ENCODE measurements at places on chromosomes 6 and 20.

DNA sequence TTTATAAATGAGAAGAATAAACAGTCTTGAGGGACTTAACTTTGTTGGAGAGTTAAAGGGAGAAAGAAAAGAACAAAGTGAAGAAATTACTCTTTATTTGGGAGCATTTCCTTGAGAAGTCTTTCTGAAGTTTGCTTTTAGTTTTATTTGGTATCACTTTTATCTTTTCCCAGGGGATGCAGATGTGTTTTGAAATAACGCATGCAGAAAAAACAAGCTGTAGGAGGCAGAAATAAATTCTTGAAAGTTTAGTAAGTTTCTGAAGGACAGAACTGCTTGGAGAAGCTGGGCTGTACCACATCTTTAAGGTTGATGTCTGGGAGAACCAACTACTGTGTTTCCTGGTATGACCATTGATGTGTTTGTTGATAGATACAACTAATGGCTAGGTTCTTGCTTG, 75.0 kb downstream of the PLCB4 start:
- no peak for DNase-seq

DNA sequence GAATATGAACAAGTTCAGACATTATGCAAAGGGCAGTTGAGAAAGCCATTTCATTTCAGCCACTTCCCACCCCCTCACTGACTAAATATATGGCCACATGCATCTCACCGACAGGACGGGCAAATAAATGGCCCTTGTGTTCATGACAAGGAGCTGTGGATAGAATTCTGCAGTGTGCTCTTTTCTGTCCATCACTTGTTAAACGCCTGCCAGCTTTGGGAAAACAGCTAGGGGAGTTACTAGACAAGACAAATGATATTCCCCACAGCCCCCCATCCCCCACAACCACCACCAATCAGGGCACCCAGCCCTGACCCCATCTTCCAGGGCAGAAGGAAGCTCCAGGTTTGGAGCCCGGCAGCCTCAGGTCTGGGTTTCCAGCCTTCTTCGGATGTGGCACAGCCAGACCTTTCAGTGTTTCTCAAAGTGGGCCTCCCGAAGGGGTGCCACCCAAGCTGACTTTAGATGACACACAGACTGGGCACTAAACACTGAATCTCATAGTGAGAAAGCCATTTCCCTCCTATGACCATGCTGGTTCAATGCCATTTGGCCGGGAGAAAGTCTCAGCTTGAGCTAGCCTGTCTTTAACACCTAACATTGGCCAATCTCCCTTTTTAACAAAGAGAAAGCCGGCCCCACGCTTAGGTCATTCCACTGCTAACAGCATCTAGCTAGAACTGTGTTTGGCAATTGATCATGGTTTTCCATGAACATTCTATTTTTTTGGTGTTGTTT, 4.0 kb upstream of the RIPOR3 start:
- DNase-seq: no peak

GRCh38 chr20:63767886-63768285, 28.3 kb downstream of the SLC2A4RG start:
- no peak for DNase-seq

DNA sequence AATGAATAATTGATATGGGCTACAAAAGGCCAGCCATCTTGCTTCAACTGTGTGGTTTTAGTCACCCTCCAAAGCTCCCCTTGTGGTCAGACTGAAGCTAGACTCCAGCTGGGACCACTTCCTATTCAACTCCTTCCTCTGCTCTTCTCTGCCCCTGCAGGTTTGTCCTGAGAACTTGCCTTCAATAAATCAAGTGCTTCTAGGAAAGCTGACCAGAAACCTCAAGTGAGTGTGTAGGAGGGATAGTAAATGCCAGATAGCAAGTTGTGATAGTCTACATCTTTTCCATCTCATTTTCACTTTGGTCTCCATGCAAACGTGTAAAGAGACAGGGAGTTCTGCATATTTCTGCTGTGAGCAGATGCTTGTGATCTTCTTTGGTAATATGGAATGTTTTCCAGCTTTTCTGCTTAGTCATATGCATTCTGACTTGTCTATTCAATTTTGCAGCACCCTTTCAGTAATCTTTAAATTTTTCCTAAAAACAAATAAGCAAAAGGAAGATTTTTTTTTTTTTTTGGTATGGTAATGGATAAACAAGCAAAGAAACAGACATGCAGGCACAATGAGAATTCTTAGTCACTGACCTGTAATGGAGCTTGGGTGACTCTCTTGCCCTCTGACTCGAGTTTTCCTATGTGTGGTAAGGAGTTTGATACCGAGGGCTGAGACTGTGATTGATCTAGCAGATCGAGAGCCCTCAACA, 201.3 kb upstream of the BTBD3 start:
- no peak for DNase-seq

GRCh38 chr6:164882236-164882635, 427.2 kb downstream of the C6orf118 start:
- no peak for DNase-seq

- no peak for DNase-seq
These were observed 20.0 kb upstream of the MPC1 start for GRCh38 chr6:166402582-166403277.

DNA sequence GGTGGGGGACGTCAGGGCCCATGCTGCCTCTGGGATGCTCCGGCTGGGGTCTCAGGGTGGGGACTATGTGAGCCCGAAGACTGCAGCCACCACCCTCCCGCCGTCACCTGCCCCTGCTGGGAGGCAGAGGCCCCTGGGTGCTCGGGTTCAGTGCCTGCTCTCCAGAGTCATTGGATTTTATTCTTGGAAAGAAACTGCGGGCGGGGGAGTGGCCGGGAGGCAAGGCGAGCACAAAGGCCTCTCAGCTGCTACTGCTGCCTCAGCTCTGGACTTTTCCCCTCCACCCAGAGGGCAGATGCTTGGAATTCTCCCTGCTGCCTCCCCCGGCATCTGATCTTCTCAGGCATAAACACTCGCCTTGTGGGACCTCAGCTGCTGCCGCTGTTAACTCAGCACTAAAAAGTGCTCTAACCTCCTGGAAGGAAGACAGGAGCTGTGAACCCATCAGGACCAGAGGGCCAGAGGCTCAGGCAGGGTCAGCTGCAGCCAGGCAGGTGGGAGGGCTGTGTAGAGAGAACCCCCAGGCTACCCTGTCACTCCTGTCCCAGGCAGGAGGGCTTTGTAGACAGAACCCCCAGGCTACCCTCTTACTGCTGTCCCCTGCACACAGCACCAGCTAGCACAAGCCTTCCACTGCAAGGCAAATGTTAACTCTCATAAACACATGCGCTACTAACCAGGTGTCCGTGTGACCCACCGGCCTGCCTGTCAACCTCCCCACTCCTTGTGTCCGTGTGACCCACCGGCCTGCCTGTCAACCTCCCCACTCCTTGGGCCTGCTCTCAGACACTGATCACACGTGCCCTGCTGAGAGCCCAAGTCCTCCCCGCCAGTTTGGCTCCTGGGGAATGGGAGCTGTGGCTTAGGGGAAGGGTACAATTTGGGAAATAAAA, 9.4 kb upstream of the FRMD1 start:
- no peak for DNase-seq

DNA sequence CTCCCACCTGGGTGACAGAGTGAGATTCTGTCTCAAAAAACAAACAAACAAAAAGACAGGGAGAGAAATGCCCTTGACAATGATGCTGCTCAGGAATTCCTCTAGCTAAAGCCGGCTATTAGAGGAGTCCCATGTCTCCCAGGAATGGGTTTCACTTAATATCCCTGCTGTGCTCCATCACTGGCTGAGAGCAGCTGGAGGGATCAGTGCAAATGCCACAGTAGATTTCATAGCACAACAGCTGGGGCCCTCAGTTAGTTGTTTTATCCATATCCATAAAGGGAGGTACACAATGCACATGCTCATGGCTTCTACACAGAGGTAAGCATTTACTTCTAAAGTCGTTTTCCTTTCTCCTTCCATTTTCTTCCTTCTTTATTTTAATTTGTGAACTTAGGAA, 742.0 kb upstream of the POU3F2 start:
- DNase-seq: no peak

- no peak for DNase-seq
These were observed 147.8 kb downstream of the TBC1D7 start for GRCh38 chr6:13180538-13180937.

- DNase-seq: no peak
These were observed 1.6 kb upstream of the TCF21 start for GRCh38 chr6:133887156-133887879.

DNA sequence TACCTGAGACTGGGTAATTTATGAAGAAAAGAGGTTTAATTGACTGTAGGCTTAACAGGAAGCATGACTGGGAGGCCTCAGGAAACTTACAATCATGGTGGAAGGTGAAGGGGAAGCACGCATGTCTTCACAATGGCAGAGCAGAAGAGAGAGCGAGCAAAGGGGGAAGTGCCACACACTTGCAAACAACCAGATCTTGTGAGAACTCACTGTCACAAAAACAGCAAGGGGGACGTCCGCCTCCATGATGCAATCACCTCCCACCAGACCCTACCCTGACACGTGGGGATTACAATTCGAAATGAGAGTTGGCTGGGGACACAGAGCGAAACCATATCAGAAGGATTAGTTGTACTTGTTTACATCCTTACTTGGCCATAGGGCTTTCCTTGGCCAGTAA, 49.7 kb downstream of the FIG4 start:
- DNase-seq: no peak

- DNase-seq: no peak
These were observed 60.2 kb downstream of the NCOA3 start for GRCh38 chr20:47561603-47562583.
